ENCODE measurements at places on chromosomes 2 and 18.

- peak; percentile 78 for DNase-seq
Measured at GRCh38 chr18:34978953-34979608, 62.1 kb upstream of the MAPRE2 start.

DNA sequence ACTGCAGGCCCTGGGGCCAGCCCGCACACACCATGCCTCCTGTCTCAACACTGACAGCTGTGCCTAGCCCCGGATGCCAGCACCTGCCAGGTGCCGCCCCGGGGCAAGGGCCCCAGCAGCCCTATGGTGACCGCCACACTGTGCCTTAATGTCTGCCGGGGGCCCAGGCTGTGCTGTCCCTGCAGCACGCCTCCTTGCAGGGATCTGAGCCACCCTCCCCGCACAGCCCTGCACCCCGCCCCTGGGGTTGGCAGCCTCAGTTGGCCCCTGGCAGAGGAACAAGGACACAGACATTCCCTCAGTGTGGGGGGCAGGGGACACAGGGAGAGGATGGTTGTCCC lies 8.5 kb upstream of the CAPN10 start:
- no peak for DNase-seq

- DNase-seq = no peak
Measured at GRCh38 chr2:26588576-26588975, 52.6 kb downstream of the CIB4 start.

DNA sequence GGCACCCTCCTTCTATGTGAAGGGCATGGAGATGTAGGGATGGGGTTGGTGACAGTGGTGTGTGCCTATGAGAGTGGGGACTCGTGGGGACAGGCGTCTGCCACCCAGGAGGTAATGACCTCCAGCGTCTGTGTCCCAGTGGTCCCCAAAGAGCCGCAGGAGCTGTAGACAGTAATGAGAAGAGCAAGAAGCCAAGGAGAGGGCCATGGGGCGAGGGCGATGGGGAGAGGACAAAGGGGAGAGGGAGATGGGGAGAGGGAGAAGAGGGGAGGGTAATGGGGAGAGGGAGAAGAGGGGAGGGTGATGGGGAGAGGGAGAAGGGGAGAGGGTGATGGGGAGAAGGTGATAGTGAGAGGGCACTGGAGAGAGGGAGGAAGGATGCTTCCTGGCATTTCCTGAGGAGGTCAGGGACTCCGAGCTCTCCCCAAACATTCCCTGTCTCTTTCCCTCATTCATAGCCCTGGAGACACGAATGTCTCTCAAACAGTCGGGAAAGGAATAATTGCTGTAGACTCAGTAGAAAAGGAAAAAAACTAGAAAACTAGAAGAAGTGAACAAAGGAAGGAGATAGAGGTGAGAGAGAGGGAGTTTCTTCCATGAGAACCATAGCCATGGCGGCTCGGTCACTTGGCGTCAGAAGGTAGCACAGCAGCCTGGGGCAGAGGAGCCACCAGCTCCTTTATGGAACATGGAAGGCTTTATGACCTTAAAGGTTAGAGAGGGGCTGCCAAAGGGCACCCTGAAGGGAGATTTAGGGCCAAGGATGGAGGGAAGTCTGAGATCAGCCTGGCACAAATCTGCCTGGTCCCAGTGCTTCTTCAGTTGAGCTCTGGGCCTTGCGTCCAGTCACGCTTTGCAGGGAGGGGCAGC lies 39.5 kb downstream of the PSD4 start:
- DNase-seq = no peak

DNA sequence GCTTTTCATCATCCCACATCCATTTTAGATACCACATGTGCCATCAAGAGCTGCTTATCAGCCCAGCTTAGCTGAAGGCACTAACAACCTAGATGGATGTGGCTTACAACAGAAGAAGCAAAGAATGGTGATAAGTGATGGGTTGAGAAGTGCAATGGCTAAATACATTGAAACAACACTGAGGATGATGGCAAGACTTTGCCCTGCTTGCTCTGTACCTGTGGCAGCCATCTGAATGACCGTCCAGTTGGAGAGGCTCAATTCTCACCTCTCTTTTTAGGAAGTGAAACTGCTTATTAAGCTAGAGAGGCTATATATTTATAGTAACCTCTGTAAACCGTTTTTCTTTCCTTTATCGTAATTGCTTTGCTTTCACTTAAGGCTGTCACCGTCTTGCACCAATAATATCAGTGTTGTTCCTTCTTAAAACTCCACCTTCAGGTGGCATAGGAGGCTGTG lies 5.7 kb downstream of the GPATCH11 start:
- DNase-seq = no peak

DNA sequence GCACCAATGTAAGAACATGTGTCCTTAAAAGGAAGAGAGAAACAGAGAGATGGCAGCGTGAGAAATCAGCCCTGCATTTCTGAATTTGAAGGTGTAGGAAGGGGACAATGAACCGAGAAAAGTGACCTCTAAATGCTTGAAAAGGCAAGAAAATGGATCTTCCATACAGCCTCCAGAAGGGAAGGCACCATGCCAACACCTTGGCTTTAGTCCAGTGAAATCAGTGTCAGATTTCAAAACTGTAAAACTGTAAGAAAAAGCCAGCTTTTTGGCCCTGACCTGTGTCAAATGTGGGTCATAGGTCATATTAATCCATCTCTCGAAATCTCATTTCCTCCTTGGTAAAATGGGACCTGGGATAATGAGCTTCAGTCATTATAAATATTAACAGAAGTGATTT lies 762.3 kb downstream of the DCDC2C start:
- no peak for DNase-seq

- DNase-seq = no peak
Measured at GRCh38 chr2:63643486-63643885, 54.7 kb downstream of the MDH1 start.

DNA sequence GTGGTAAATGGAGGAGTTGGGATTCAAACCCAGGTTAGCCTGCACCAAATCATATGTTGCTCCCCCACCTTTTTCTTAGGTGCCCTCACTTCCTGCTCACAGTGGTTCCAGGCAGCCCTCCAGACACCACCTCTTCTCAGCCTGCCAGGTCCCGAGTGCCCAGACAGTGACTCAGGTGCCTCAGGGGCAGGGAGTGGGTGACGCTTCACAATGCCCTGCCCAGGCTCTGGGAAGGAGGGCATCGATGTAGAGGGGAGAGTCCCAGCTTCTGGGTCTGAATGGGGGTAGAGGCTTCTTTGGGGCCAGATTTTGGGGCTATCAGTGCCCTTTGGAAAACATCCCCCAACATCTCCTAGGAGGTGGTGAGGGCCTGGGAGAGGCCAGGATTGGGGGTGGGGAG lies 5.2 kb upstream of the DNAJB2 start:
- DNase-seq = no peak

- DNase-seq = no peak
Measured at GRCh38 chr2:72924353-72925240, 7.3 kb downstream of the EMX1 start.

- no peak for DNase-seq
Measured at GRCh38 chr2:119196301-119197125, 27.1 kb upstream of the STEAP3 start.

- DNase-seq = no peak
Measured at GRCh38 chr2:55761526-55761925, 67.9 kb upstream of the PNPT1 start.

- no peak for DNase-seq
Measured at GRCh38 chr2:158619496-158619895, 162.7 kb downstream of the PKP4 start.

GRCh38 chr2:11669454-11670291 lies at the start of gene NTSR2:
Gene NTSR2 (minus strand): TSS chr2:11670195. CDS start chr2:11670129, 66 bp downstream.
- DNase-seq = peak; percentile 78

GRCh38 chr2:1606421-1607235 lies 137.7 kb downstream of the PXDN start:
- DNase-seq = no peak

- DNase-seq = no peak
Measured at GRCh38 chr18:25308381-25308780, 43.6 kb downstream of the ZNF521 start.

- DNase-seq = no peak
Measured at GRCh38 chr18:30566877-30567276, 475.7 kb downstream of the DSC3 start.

- DNase-seq = no peak
Measured at GRCh38 chr2:146451972-146452371, 1392.9 kb upstream of the ACVR2A start.

- no peak for DNase-seq
Measured at GRCh38 chr18:76410660-76411417, 84.2 kb downstream of the ZNF516 start.

DNA sequence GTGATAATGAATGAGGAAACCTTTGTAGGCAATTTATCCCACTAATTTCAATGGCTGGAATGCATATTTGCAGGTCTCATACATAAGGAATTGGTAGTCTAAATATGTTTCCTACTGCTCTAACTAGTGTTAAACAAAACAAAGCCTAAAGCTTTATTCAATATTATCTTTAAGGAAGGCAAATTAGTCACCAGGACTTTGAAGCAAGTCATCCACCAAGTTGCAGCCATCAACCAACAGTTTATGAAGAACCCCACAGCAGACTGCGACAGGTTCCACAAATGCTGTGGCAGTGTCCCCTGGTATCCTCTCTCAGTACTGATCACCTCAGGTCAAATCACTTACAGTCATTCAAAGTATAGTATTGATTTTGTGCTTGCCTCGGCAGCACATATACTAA lies 181.5 kb upstream of the ZFP36L2 start:
- DNase-seq = no peak

DNA sequence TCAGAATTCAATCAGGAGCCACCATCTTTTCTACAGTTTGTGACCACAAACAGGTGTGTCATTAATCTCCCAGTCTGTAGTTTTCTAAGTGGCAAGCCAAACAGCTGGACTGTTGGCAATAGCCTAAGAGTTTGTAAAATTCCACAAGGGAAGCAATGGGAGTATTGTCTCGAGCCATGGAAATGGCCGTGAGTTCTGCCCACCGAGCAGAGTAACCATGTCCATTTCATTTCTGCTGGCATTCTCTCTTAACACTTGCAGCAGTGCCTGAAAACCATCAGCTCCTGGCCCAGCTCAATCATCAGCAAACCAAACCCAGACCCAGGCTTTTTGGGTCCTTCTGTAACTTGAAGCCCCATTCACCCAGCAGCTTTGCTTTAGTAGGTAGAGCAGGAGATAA lies 387.8 kb upstream of the CDH7 start:
- no peak for DNase-seq

- no peak for DNase-seq
Measured at GRCh38 chr2:226376516-226377180, 423.0 kb downstream of the IRS1 start.

GRCh38 chr2:168585700-168586099 lies 129.6 kb downstream of the CERS6 start:
- DNase-seq = no peak

GRCh38 chr2:177604271-177605065 lies 211.9 kb downstream of the AGPS start:
- peak; percentile 63 for DNase-seq

DNA sequence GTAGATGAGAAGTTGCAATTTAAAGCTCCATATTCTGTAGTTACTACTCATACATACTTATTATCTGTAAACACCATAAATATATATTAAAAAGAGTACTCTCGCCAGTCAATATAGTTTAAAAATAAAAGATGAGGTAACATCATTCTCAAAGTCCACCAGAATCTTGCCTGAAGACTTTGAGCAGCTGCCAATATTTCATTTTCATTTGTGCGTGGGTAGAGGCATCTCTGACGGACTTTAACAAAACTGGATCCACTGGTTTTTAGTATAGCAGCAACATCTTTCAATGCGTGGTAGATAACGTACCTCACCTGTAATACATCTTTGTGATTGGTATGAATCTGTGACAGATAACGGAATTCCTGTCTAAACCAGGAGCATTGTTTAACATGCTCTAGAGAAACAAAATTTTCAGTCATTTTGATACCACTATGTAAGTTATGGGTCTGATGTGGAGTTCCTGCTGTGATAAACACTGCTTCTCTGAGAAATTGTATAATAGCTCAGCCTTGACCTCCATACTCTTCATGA lies 45.0 kb downstream of the WDR75 start:
- no peak for DNase-seq

- DNase-seq = peak; percentile 11
Measured at GRCh38 chr2:66466433-66466832, 31.5 kb downstream of the MEIS1 start.

DNA sequence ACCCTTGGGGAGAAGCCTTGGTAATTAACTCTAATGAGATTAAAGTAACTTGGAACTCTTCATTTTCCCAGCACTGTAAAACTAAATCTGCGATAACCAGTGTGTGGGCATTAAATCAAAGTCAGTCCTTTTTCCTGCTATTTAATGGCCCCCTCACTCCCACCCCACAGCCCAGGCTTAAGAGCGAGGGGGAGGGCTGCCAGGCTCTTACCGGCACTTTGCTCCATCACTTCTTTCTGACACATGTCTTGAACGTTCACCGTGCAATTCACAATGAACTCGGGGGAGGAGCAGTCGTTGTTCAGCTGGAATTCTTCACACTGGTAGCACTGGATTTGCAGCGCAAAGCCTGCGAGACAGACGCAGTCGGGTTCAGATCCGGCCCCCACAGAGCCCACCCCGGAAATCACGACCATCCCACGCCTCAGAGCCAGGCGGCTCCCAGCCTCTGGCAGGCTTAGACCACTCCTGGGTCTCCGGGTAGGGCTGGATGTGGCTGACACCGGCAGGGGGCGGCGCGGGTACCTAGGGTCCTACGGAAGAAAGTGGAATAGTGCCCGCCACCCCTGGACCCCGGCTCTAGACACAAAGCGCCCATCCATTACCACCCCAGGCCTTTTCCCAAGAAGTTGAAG lies 1.7 kb downstream of the LYPD1 start:
- no peak for DNase-seq

DNA sequence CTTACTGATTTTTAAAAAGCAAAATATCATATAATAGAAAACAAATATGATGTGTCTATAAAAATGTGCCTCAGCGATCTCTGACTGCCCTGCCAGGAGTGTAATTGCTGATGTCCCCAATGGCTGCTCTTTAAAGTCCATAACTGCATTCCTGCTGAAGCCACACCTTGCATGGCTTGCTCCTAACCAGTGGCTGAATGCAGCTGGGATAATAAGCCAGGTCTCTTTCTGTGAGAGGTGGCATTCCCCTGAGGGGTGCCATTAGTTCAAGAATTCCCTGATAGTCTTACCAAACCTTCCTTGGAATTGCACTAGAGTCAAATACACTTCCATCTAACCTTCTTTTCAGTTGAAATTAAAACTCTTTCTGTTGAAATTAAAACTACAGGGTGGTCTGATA lies 125.8 kb upstream of the ZNF804A start:
- DNase-seq = no peak

- DNase-seq = no peak
Measured at GRCh38 chr18:74389171-74389927, 67.8 kb downstream of the DIPK1C start.

GRCh38 chr18:63889626-63890025 lies 2.1 kb downstream of the SERPINB2 start:
- no peak for DNase-seq

DNA sequence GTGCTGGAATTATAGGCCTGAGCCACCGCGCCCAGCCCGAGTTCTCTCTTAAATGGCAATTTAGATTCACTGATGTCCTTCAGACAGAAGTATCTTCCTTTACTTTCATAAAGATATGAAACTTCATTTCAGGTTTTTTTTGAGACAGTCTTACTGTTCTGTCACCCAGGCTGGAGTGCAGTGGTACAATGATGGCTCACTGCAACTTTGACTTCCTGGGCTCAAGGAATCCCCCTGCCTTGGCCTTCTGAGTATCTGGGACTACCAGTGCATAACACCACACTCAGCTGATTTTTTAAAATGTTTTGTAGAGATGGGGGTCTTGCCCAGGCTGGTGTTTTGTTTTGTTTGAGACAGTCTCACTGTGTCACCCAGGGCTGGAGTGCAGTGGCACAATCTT lies 13.2 kb downstream of the ITGB1BP1 start:
- DNase-seq = no peak

All from midbrain (tissue), 1 donor.